Adipose tissue (tissue), 3 donors: ENCODE measurements at places on chromosomes 2 and 18. TPM values are rescaled to one million over a fixed set of nuclear protein-coding genes. Genes with fewer than 3 reads are reported as not detected.

The CROCC2 gene
- 0.01 TPM for polyA plus RNA-seq

The FAP gene
- 17.0 TPM for polyA plus RNA-seq

The CD207 gene
- not detected for polyA plus RNA-seq

The CLEC4F gene
- 1.6 TPM for polyA plus RNA-seq

The ABHD1 gene
- polyA plus RNA-seq: 1.2 TPM

The ALPP gene
- polyA plus RNA-seq: not detected

The TMEM247 gene
- polyA plus RNA-seq: not detected
